ENCODE measurements at places on chromosomes 3 and 15.
A peak's percentile ranks its signal among the peaks of the same experiment; 100 is the strongest.

DNA sequence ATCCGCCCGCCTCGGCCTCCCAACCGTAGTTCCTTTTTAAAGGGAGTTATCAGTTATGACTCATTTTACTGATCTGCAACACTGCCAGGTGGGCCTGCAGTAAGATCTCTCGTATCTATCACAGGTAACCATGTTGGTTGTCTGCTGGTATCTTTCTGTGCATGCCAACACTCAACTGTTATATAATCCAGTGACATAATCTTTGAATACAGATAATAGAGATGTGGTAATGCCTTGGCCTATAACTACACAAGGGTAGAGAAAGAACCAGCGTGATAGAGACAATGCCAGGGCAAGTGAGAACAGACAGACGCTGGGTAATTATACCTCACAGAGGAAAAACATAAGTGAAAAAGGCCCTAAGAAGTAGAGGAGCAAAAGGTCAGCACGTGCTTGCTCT lies 11.0 kb upstream of the ARPP19 start:
- no peak for DNase-seq

DNA sequence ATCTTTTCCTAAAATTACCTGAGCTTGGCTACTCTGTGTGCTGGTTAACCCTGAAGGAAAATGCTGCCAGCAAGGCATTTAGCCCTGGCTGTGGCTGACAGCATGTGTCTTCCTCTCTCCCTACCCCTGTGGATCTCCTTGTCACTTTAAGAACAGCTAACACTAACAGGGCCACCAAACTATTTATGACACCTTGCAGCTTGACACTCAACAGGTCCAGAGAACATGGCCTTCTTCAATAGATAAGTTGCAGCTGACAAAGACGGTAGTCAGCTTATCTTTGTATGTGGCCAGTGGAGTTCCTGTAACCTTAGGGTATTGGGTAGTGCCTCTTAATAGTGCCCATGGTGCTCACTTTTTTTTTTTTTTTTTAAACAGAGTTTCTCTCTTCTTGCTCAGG lies 32.0 kb upstream of the COPB2 start:
- no peak for DNase-seq

- peak; percentile 67 for DNase-seq
Measured at GRCh38 chr15:83733206-83733605, 79.3 kb downstream of the ADAMTSL3 start.

DNA sequence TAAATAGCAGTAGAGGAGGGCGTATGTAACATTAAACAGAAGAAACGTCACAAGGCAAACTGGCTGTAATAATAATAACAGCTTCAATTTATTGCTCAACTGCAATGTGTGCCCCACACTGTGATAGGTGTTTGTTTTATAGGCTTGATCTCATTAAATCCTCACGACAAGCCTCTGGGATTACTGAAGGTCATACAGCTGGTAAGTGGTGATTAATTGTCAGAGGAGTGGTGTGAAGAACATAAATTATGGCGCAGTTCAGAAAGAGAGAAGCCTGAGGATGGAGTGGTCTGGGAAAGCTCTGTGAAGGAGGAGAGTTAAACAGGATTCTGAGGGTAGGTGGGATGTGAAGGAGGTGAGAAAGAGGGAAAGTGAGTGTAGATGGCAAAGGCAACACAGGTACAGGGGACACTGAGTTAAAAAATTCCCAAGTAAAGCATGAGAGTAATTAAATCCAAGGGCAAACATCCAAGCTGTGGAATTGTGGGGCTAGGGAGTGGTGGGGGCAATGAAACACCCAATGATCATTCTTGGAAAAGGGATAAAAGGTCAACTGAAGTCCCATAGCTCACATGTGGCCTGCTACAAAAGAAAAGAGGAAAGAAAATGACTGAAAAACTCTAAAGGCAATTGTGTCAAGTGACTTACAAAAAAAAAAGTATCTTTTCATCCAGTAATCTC lies 16.5 kb upstream of the GLCE start:
- no peak for DNase-seq
